Stimulated activated naive B cell treated with anti-CD40 and anti-IgM and Interleukin-4, amounts not matched to agents 10 μg/mL and 1 μg/mL and 100 μg/mL, for 72 hours (primary cell): ENCODE measurements at places on chromosomes 7 and 10.

DNA sequence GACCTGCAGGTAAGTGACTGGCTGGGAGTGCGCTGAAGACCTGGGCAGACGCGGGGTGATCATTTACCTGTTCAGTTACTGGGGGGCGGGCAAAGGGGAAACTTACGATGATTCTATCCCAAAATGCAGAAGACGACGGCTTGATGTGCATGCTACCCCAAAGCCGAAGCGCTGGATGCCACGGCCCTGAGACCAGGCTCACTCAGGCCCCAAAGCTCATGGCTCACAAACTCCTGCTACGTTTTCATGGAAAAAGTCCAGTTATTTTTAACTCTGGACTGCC lies 200.6 kb downstream of the DIP2C start:
- DNase-seq, result no peak

GRCh38 chr7:14023838-14024237 lies 34.4 kb upstream of the ETV1 start:
- DNase-seq, result no peak

DNA sequence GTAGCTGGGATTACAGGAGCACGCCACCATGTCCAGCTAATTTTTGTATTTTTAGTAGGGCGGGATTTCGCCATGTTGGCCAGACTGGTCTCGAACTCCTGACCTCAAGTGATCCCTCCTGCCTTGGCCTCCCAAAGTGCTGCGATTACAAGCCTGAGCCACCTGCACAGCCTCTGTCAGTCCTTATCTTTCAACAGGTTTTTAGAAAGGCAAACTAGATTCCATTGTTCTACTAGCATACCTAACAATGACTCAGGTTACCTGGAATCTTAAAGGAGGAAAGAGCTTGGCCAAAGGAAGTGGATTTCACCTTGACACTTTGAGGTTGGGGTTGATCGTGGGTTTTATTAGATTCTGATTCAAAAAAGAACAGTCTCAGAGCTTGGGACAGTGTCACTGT lies 3.2 kb downstream of the ABCC2 start:
- no peak for DNase-seq

DNA sequence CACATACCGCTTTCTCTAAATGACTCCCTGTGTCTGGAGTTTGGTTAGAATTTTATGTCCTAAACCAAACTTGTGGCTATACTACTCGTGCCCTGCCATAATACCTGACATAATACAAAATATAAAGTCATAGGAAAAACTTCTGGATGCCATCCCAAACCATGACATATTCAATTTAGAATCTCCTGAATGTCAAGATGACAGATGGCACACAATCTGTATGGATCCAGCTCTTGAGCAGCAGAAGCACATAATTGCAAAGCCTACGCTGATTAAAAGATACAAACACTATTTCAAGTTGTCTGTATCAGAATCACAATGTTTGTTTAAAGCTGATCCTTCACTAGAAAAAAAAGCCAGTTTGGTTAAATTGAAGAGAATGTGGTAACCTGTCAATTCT lies 22.4 kb upstream of the CDC14C start:
- no peak for DNase-seq

DNA sequence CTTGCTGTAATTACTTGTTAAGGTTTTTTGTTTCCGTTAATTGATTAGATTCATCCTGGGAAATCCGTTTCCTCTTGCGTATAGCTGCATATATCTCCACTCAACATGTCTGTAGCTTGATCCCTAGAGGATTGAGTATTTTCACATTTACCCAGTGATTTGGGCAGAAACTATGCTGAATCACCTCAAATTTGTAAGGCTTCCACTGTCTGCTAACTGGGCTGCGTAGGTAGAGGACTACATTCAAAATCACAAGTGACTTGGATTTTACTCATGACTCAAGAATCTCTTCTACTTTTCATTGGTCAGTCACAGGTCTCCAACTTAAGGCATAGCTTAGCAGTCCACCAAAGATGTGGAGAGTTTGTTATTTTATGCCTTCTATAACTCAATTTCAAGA lies 141.8 kb downstream of the POLR1F start:
- no peak for DNase-seq

GRCh38 chr10:9096288-9096687 lies 1041.8 kb downstream of the GATA3 start:
- DNase-seq, result no peak

GRCh38 chr7:91165006-91165845 lies 99.0 kb upstream of the FZD1 start:
- DNase-seq, result peak; percentile 17

- no peak for DNase-seq
Measured at GRCh38 chr7:127888411-127888810, 142.8 kb downstream of the LRRC4 start.

- no peak for DNase-seq
Measured at GRCh38 chr7:100484673-100485045, 932 bp downstream of the NYAP1 start.

DNA sequence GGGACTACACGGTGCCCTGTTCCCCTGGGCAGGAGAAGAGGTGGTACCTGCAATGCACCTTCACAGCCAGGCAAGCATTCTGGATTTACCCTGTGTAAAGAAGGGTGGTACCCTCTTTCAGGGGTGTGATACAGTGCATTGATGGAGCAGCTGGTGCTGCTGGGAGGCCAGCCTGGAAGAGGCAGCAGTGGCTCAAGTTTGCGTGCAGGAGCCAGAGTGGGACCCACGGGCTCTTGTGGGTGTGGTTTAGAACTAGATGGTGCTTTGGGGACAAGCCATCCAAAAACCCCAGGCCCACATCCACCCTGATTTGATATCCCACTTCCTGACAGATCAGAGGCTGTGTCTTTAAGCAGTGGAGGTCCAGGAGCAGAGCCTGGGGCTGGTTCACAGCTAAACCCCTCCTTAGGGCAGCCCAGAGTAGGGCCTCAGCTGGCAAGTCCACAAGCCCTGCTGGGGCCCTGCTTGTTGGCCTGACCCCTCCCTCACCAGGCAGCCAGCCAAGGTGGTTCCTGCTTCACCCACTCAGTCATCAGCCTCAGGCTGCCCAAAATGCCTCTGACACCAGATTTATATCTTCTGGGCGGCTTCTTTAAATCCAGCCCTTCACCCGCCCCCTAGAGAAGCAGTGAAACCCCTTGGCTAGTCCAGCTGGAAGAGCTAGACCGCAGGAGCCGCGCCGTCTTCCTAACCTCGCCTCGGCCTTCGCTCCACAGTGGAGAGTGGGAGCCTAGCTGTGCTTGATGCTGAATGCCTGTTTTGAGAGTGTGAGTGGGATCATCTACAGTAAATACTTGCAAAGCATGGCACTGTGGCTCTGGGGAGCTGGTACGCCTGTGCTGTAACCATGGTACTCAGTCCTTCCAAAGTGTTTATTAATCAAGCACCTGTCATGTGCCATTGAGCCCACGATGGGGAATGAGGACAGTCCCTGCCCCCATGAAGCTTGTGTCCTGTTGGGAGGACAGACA lies 1.4 kb upstream of the ASIC3 start:
- DNase-seq, result no peak

DNA sequence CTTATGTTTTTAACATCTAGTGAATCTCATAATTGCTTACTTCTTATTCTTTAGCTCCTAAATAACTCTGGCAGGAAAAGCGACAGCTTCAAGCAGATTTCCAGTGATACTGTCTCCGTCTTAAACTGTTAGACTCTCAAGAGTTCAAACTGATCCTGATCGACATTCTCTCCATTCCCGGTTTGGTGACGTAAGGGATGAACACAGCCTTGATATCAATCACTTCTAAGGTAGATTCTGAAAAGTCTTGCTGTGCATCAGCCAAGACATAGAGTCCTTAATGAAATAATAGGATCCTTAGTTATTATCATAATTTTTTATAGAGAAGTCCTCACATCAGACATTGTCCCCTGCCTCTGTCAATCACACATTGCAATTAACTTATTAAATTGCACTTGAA lies 534.6 kb downstream of the TFEC start:
- DNase-seq, result no peak

- peak; percentile 68 for DNase-seq
Measured at GRCh38 chr10:113681533-113682470, 2.1 kb downstream of the CASP7 start.

DNA sequence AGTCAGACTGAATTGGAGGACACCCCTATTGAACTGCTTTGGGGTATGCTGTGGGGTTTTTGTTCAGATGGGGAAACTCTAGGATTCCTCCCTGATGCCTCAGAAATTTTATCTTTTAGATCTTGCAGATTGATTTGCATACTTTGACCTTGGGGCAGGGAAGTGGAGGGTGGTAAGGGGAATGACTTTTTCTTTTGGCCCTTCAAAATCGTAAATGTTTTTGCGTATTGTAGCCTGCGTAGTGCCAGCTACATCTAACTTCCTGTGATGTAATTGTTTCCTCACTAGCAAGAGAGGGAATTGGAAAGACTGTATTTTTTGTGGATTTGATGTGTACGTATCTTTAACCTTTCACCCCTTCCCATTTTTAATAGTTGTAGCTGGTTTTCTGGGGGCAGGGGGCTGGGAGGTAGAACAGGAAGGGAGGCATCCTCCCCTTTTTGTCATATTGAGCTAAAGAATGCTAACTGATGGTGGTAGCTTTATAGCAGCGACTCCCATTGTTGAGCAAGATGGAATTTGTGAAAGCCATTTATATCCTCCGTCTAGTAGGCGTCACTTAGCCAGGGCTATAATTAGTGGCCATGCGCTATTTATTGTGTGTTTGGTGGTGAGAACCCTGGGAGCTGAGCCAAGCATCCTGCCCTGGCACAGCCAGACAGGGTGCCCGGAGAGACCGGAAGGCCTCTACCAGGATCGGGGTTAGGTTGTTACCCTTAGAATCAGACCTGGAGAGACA lies 11.3 kb downstream of the DUSP5 start:
- DNase-seq, result no peak

GRCh38 chr10:85362401-85362800 lies 1004.2 kb downstream of the GRID1 start:
- no peak for DNase-seq

GRCh38 chr10:70925377-70926225 lies 37.2 kb upstream of the PCBD1 start:
- peak; percentile 5 for DNase-seq

- no peak for DNase-seq
Measured at GRCh38 chr10:97267671-97268070, 24.8 kb downstream of the ARHGAP19 start.
